ENCODE measurements at places on chromosomes 1 and 21.

DNA sequence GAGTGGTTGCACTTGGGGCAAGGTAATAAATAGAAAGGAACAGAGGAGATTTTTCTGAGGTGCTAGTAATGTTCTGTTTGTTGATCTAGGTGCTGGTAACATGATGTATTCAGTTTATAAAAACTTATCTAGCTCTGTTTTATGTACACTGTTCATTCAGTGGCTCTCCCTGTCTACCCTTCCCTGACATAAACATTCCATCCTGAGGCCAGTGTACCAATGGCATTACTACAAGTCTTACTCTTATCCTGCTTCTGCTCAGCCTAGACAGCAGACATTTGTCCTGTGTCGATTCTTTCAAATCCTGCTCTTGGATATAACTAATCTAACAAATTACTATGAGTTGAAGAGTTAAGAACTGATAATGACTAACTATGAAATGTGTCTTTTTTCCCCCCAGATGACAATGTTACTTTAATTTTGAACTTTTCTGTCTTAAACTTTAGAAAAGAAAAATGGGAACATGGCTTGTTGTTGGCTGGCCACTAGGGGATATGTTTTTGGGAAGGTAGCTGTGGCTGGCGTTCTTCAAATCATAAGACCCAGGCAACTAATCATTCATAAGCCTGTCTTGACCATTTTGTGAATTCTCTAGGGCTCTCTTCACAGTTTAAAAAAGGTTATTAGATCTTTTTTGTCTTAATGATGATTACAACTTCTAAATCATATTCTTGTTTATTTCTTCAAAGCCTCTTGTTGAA, 390.9 kb downstream of the PBX1 start:
- DNase-seq, result no peak

DNA sequence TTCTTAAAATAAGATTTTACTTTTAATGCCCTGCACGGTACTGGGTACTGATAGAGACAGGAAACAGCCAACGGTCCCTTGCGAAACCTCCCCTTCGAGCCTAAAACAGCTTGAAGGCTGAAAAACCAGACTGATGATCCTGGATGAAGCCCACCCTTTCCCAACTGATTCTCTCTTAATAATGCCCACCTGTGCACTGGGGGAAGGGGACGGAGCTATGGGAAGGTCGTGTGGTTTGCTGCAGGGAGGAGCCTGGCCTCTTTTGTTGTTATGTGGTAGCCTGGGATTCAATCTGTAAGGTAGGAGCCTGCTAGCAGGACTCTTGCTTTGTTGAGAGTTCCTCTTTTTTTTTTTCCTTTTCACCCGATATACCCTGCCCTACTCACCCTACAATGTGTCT, 25.6 kb downstream of the SAMSN1 start:
- DNase-seq, result no peak

GRCh38 chr21:29329406-29329805, 30.7 kb downstream of the BACH1 start:
- no peak for DNase-seq

GRCh38 chr21:46002841-46003574, 21.4 kb downstream of the COL6A1 start:
- DNase-seq, result no peak

DNA sequence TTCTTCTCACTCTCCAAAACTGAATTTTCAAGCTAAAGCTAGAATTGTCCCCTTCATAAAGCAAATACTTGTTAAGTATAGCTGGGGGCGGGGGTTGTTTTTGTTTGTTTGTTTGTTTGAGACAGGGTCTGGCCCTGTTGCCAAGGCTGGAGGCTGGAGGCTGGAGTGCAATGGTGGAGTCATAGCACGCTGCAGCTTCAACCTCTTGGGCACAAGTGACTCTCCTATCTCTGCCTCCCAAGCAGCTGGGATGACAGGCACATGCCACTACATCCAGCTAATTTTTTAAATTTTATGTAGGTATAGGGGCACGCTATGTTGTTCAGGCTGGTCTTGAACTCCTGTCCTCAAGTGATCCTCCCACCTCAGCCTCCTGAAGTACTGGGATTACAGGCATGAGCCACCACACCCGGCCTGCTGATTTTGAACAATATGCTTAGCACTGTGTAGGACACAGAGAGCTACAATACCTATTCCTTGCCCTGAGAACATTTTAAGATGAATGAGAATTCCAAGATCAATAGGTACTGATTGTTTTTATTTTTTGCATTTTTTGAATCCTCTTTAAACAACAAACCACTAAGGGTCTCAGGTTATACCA, 42.2 kb downstream of the PCNX2 start:
- no peak for DNase-seq

DNA sequence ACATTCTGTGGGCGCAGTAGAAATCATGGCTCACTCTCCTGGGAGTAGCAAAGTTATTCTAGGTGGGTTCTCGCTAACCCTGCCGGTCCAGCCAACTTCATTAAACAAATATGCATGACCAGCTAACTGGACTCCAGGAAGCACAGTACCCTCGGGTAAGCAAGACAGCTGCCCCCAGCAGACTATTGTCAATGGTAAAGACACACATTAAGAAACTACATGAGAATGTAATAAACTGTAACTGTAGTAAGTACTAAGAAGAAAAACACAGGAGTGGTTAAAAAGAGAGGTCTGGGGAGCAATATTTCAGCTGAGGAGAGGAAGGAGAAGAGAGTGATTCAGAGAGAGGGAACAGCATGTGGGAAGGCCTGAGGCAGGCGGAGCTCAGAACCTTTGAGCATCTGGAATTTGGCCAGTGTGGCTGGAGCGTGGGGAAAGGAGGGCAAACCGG, 7.4 kb downstream of the SLC2A5 start:
- peak; percentile 28 for DNase-seq

GRCh38 chr1:215146240-215146975, 63.9 kb downstream of the KCNK2 start:
- DNase-seq, result peak; percentile 40

DNA sequence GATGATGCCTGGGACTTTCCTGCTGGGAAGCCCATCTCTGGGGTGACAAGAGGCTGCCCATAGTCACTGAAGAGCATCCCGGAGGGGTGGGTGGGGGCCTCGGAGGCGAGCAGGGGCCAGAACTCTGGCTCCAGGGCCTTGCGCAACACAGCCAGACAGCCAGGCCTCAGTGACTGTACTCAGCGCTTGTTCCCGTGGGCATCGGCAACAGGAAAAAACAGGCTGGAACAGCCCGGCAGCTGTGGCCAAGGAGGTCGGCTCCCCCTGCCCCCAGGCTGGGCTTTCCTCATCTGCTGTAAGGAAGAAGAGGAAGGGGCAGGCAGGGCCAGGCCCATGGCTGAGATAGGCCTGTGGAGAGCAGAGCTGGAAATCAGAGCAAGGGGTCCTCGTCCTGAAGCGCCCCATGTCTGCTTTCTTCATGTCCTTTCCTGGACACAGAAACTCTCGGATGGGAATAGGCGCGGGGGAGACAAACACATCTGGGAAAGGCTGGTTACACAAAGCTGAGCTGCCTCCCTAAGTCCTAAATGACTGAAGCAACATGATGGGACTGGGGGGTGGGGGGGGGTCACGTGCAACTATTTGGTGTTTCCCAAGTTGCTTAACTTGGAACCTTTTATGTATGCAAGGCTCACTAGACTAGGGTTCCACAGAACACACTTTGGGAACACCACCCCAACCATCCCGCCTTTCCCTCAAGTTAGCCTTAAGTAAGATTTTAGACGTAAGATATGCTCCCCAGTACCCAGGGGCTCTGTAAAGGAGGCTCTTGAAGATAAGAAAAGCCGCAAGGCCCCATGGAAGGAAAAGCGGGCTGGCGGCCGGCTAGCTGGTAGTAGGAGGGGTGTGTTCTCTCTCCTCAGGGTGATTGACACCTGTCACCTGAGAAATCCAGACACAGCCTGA, 30.7 kb downstream of the HSPG2 start:
- DNase-seq, result no peak

GRCh38 chr1:175318633-175319032, 126.1 kb upstream of the KIAA0040 start:
- DNase-seq, result no peak
